OCI-LY7 (cell line): ENCODE measurements at places on chromosomes 4 and X. TPM values are rescaled to one million over a fixed set of nuclear protein-coding genes. Genes with fewer than 3 reads are reported as not detected.

Gene STAP1
- 111 and 120 TPM in 2 replicates for total RNA-seq

Gene TLR1
- 6.0 and 7.4 TPM in 2 replicates for total RNA-seq

Gene SPANXA2
- not detected in 2 replicates for total RNA-seq

Gene PDGFC
- not detected in 2 replicates for total RNA-seq

Gene CFI
- not detected in 2 replicates for total RNA-seq

Gene ZFP42
- not detected in 2 replicates for total RNA-seq

Gene RHOH
- 83.2 and 87.4 TPM in 2 replicates for total RNA-seq

Gene LNX1
- not detected in 2 replicates for total RNA-seq

Gene RHOXF1
- total RNA-seq = not detected in 2 replicates

Gene CSAG3
- total RNA-seq = not detected in 2 replicates

Gene PTCHD1
- not detected in 2 replicates for total RNA-seq

Gene AFM
- not detected in 2 replicates for total RNA-seq

Gene SPACA5
- total RNA-seq = not detected in 2 replicates

Gene PCGF3
- total RNA-seq = 45.9 and 50.2 TPM in 2 replicates

Gene GPR143
- not detected in 2 replicates for total RNA-seq

Gene ADH4
- not detected in 2 replicates for total RNA-seq

Gene GLRA2
- total RNA-seq = not detected in 2 replicates

Gene HSFX3
- not detected in 2 replicates for total RNA-seq

Gene PPP2R3B
- total RNA-seq = 270 and 301 TPM in 2 replicates

Gene DACH2
- total RNA-seq = not detected in 2 replicates

Gene TASL
- 0.26 TPM in 1 of 2 replicates, not detected in the other for total RNA-seq

Gene FABP2
- not detected in 2 replicates for total RNA-seq

Gene FGFBP2
- total RNA-seq = not detected in 2 replicates

Gene GLUD2
- total RNA-seq = 0.24 TPM in 1 of 2 replicates, not detected in the other

Gene PPP2R2C
- total RNA-seq = not detected in 2 replicates

Gene UGT2B15
- not detected in 2 replicates for total RNA-seq

Gene HGFAC
- total RNA-seq = not detected in 2 replicates

Gene COX7B2
- not detected in 2 replicates for total RNA-seq

Gene CXCL13
- total RNA-seq = not detected in 2 replicates
